Inflammatory macrophage treated with lipopolysaccharide for 4 hours (primary cell): ENCODE measurements at places on chromosomes 11 and 22.
A peak's percentile ranks its signal among the peaks of the same experiment; 100 is the strongest.

DNA sequence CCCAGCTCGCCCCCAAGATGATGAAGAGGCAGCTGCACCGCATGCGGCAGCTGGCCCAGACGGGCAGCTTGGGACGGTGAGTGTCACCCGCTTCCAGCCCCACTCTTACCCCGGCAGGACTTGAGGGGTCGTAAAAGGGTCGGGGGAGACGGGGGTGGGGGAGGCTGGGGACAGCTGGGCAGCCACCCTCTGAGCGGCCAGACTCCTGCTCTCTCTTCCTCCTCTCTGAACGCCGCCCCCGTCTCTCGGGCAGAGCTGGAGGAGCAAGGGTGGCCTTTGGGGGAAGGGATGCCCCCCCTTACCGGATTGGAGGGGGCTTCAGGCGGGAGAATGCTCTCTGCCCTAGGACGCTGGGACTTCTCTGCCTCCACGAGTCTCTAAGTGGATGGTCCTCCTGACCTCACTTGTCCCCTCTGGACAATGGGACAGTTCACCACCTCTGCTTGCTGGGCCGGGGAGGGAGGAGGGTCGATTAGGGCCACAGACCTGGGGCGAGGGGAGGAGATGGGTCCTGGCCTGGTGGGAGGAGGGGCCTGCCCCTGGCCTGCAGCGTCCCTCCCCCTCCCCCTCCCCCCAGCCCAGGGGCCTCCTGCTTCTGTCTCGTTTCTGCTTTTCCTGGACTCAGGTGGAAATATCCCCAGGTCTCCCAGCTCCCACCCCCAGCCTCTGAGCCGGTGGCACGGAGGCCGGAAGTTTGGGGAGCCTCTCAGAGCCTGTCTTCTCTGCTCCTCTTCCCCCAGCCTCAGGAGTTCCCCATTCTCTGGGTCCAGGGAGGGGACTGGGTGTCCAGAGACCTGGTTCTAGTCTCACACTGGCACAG is 512 bp downstream of the SH3BP1 start:
- peak; percentile 51 for DNase-seq

GRCh38 chr11:61975638-61976419 is 8.4 kb upstream of the FTH1 start:
- DNase-seq = peak; percentile 78

GRCh38 chr11:120224972-120225909 is 14.4 kb downstream of the OAF start:
- DNase-seq = peak; percentile 65

DNA sequence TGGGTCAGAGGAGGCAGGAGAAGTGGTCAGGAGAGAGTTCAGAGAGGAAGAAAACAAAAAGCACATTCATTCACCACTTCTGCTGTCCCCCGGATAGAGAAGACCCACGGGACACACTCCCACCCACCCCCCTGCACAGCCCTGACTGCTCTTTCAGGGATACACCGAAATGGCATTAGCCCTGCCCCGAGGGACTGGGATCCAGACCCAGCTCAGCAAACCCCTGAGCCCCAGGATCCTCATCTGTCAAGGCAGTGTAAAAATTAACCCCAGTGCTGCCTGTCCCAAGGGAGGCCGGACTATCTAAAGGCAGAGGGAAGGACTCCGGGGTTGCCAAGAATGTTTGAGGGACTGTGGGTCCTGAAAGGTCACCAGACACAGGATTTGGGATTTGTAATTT is 31.2 kb downstream of the TPBGL start:
- DNase-seq = no peak

DNA sequence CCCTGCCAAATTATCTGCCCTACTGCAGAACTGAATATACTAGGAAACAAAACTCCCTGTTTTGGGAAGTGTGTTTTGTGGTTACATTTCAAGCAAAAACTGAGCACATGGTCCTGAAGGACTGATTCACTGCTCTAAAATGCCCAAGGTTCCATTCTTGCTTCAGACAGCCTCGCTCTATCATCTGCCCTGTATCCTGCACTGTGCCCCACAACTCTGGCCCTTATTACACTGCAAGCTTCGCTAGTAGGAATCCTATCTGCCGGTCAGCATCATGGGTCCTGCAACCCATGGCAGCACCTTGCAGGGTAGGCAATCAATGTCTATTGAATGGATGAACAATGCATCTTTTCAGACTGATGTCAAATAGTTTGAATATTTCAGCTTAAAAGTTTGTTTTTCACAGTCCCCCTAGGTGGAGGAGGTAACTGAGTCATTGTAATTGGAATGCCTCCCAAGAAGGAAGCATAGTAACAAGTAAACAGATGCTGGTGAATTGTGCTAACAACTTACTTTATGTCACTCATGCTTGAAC is 21.3 kb downstream of the LAYN start:
- peak; percentile 21 for DNase-seq

DNA sequence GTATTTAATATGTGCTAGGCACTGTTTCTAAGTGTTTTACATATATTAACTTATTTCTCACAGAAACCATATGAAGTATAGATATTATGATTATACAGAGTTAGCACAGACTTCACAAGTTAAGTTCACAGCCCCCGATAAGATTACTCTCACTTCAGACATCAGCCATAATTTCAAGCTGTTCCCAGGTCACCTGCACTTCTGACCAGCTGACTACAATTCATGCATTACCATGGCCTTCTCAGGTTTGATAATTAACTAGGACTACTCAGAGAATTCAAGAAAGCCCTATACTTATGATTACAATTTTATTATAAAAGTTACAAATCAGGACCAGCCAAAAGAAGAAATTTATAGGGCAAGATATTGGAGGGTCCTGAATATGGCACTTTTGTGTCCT is 68.2 kb upstream of the RRM1 start:
- DNase-seq = no peak

- no peak for DNase-seq
Measured at GRCh38 chr22:34639911-34640310, 426.0 kb upstream of the ISX start.

DNA sequence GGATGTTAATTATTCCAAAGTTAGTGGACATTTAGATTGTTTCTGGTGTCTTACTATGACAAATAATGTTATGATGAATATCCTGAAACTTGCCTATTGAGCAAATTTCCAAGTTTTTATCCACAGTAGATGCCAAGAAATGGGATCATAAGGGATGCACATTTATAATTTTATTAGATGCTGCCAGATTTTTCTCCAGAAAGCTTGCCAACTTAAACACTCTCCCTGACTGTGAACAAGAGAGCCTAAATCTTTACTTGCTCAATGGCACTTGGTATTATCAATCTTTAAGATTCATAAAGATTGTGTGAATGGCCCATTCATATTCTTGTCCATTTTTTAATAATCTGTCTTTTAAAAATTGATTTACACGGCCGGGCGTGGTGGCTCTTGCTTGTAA is 82.4 kb downstream of the SPON1 start:
- no peak for DNase-seq

GRCh38 chr11:126587541-126587940 is 232.1 kb downstream of the ST3GAL4 start:
- DNase-seq = no peak

DNA sequence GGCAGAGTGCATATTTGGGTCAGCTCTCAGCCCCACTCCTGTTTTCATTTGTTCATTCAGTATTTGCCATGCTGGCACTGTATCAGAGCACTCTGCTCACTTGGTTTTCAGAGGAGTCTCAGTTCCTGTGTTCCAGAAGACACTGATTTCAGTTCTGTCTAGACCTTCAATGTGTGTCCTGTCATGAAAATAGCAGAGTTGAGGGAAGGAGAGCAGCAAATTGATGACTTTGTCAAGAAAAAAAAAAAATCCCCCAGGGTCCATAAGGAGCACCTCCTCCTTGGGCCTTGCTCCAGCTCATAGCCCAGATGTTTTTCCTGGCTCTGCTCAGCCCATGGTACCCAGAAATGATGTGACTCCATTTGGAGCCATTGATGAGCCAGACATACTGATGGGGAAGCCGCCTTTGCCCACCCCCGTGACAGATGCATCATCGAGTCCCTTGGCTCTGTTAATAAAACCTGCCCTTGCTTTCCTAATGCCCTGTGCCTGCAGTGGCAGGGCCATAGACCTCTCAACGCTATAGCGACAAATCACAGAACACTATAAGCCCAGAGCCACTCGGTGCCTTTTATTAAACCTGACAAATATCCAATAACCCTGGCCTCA is 107.0 kb downstream of the PKNOX2 start:
- DNase-seq = no peak

- DNase-seq = no peak
Measured at GRCh38 chr11:75763846-75764245, 4.7 kb upstream of the DGAT2 start.

DNA sequence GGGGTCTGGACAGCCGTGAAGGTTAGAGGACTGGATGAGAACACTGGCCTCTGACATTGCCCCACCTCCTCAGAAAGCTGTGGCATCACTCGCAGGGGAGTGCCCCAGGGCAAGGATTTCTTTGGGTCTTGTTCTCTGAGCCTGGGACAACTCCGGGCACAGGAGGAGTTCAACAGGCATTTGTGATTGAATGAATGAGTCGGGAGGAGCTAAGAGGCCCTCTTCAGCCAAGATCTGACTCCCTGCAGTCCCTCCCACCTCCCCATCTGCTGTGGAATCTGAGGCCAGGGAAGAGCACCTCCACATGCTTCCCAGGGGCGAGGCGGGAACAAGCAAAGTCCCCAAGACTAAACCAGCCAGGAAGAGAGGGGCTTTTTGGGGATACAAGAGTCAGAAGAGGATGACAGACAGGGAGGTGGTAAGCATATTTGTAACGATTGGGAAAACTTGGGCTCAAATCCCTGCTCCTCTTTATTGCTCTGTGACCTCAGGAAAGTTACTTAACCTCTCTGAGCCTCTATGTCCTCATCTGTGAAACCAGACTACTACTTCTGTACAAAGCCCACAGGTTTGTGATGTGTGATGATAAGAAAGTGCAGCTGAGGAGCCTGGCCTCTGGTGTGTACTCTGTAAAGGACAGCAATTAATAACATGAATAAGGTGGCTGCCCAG is 6.4 kb downstream of the TP53I11 start:
- no peak for DNase-seq

DNA sequence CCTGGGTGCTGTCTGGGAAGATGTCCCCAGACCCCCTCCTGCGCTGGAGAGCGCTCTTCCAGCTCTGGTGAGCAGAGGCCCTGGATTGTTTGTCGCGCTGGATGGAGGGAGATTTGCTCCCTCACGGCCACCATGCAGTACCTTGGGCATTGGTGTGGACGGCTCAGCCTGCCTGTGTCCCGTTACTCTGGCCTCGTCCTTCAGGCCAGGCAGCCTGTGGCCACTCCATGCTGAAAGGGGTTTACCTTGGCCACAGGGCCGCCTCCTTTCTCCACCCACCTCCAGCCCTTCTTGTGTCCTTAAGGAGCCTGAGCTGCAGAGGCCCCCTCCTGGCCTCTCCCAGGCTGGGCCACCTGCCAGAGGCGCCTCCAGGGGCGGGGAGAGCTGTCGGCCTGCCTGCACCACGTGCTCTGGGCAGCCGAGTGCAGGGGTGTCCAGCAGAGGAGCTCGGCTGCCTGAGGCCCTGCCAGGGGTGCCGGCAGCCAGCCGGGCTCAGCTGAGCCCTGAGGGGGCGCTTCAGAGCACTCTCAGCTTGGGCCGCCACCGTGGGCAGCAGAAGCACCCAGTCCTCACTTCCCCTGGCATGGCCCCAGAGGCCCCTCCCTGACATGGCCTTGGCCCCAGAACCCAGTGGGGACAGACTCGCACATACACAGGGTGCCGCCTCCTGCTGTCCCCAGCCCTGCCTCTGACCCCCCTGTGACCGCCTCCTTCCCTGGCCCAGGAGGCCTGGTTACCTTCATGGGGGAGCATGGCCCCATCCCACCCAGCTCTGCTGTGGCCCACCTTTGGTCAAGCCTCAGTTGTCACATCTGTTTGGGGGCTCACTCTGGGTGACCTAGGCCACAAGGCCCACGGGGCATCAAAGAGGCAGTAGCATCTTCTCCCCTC is 3.4 kb downstream of the CCND1 start:
- DNase-seq = peak; percentile 7

DNA sequence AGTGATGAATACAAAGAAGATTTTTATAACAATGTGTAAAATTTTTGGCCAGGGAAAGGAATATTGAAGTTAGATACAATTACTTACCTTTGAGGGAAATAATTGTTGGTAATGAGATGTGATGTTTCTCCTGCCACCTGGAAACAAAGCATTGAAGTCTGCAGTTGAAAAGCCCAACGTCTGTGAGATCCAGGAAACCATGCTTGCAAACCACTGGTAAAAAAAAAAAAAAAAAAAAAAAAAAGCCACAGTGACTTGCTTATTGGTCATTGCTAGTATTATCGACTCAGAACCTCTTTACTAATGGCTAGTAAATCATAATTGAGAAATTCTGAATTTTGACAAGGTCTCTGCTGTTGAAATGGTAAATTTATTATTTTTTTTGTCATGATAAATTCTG is 5.3 kb downstream of the BIRC3 start:
- no peak for DNase-seq

DNA sequence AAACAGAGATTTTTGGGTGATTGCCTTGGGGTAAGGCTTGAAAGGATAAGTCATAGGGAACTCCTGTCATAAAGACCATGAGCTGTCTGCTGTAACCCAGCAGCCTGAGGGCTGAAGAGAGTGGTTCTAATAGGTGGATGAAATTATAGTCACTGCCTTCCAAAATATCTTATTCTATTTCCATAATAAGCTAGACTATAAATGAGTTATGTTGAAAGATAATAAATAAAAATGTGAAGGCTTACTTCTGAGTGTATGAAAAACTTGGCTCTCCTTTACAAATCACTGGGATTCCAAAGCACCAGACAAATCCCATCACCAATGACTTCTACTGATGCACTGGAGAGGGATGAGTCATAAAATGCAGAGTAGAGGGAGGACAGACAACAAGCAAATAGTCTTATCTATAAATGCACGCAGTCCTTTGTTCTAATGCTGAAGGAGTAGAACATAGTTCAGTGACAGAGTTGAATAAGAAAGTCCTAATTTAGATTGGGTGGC is 775.0 kb upstream of the LRRC4C start:
- no peak for DNase-seq

DNA sequence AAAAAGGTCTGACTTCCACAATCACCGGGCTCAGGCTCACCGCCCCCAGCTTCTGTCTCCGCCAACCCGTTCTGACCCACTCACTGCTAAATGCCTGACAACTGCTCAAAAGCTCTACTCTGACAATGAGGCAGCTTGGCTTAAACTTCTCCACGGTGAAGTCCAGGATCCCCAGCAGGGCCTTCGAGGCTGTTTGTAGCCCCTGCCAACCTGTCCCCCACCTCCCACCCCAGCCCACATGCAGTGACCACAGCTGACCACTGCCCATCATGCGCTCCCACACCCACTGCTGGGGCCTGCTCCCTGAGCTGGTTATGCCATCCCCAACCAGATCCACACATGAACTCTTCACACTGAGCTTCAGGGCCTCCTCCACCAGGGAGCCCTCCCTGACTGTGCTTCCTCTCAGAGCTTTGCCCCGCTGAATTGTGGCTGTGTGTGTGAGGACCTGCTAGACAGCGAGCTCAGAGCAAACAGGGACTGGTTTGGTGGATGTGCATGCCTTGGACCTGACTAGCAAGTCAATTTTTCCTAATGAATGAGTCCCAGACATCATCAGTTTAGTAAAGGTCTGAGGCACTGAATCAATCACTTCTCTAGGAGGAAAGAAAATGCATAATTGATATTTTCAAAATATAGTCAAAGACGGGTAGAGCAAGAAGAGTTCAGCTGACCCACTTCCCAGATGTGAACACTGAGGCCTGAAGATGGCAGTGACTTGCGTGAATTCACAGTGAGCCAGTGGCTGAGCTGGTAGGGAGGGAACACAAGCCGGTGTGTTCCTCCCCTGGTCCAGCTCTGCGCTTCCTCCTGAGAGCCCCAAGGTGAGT is 7.7 kb downstream of the LRRC32 start:
- no peak for DNase-seq
